ENCODE measurements at places on chromosomes 7 and 10.

DNA sequence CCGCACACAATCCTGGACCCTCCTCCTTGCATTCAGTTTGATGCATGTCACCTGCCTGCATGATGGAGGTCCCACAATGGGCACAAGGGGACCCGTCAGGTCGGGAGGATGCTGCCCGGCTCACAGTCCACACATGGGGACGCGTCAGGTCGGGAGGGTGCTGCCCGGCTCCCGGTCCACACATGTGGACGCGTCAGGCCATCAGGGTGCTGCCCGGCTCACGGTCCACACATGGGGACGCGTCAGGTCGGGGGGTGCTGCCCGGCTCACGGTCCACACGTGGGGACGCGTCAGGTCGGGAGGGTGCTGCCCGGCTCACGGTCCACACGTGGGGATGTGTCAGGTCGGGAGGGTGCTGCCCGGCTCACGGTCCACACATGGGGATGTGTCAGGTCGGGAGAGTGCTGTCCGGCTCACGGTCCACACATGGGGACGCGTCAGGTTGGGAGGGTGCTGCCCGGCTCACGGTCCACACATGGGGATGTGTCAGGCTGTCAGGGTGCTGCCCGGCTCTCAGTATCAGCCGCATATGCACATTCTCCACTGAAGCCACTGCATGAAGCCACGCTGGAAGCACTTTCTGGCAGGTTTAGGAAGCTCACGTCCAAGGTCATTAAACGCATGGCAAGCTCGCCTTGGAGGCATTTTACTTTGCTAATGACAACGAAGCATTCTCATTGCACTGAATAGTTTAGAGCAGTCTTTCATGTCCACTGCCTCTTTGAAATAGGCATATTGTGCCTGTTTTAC, 50.3 kb downstream of the DIP2C start:
- no peak for DNase-seq

- DNase-seq: no peak
Measured at GRCh38 chr7:24978843-24979469, 1.0 kb downstream of the OSBPL3 start.

DNA sequence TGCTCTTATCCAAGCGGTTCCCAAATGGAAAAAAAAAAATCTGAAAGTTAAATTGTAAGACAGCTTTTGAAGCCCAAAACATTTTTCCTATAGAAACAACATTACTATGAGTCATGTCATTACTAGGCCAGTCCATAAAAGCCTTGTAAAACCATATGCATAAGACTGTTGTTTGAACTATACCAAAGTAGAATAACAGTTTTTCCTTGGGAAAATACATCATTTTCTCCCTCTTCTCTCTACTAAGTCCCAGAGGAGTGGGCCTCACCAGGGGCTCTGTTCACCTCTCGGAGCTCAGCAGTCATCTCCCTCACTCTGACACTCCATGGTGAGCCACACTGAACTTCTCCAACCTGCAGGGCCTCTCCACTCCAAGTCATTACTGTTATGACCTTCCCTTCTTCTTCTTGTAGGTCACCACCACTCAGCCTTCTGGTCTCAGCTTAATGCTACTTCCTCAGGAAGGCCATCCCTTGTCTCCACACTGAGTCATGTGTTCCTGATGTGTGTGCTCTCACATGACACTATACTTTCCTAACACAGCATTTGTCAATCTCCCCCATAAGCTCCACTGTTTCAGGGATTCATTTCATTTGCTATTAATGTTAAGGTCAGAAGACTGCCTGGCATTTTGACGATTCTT, 32.5 kb downstream of the ZNF438 start:
- no peak for DNase-seq

DNA sequence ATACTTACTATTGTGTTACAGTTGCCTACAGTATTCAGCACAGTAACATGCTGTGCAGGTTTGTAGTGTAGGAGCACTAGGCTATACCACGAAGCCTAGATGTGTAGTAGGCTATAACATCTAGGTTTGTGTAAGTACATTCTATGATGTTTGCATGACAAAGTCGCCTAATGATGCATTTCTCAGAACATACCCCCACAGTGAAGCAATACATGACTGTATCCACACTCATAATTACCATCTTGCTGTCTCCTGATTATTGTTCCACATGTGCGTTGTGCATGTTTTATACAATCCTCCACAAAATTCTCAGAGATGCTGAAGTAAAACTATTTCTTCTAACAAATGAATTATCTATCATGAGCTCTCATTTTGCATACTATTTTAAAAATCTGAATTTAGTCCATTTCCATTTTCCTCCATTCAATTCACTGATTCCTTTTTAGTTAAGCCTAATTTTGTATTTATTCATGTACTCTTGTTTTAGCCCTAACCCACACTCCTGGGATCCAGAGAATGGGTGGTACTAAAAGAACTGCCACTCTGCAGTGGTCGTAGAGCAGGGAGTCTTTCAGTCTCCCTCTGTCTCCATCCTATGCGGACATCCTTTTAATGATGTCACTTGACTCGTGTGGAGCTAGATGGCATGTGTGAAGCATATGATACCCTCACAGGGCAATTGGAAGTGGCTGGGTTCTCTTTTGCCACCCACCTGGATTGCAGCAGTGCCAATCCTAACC, 67.6 kb upstream of the CAV2 start:
- DNase-seq: no peak

GRCh38 chr7:108535744-108536143, 9.8 kb upstream of the PNPLA8 start:
- DNase-seq: no peak

- no peak for DNase-seq
Measured at GRCh38 chr7:151131592-151132293, 35.8 kb downstream of the GBX1 start.

- DNase-seq: peak; percentile 61
Measured at GRCh38 chr10:88038268-88038667, 174.8 kb downstream of the PTEN start.

- no peak for DNase-seq
Measured at GRCh38 chr10:102220612-102221011, 5.5 kb upstream of the ELOVL3 start.

- DNase-seq: peak; percentile 9
Measured at GRCh38 chr10:30359373-30360206, 10.5 kb upstream of the MTPAP start.

GRCh38 chr7:18041191-18041590, 13.5 kb upstream of the PRPS1L1 start:
- DNase-seq: no peak

- no peak for DNase-seq
Measured at GRCh38 chr7:121544238-121544637, 148.1 kb upstream of the FAM3C start.

- DNase-seq: no peak
Measured at GRCh38 chr7:19239951-19240350, 94.7 kb upstream of the FERD3L start.

DNA sequence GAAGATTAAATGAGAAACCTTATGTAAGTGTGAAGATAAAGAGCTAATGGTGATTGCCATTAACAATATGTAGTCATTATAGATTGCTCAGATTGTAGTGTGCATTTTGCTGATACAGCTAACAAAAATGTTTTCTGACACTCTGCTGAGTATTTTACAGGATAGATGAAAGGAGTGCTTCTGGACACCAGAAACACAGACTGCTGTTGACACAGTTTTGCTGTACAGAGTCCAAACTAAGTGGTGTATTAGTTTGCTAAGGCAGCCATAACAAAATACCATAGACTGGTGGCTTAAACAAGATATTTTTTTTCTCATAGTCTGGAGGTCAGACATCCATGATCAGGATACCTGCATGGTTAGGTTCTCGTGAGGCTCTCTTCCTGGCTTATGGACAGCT, 2.2 kb downstream of the SMC3 start:
- DNase-seq: no peak

DNA sequence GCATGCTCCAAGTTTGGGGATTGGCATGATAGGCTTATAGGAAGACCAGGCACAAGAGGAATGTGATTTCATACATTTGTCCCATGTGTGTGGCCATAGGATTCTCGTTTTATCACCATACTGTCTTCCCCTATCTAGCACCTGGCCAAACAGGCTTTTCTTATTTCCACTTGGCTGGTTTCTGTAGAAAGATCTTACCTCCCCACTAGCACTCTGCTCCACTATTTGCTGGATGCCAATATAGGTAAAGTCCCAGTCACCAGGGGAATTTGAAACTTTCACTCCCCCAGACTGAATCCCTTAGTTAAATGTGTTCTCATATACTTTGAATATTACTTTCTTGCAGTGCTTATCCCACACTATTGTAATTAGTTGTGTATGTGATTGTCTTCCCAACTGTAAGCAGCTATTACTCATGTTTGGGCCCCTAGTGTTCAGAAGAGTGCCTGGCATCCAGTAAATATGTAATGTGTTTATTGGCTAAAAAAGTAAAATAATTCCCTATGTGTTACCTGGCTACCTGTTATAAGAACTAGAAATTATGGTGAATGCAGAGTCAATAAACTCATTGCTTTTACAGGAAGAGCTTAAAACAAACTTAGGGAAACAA, 109.0 kb downstream of the LRMDA start:
- no peak for DNase-seq

- DNase-seq: no peak
Measured at GRCh38 chr7:117014673-117015133, 61.4 kb downstream of the ST7 start.

DNA sequence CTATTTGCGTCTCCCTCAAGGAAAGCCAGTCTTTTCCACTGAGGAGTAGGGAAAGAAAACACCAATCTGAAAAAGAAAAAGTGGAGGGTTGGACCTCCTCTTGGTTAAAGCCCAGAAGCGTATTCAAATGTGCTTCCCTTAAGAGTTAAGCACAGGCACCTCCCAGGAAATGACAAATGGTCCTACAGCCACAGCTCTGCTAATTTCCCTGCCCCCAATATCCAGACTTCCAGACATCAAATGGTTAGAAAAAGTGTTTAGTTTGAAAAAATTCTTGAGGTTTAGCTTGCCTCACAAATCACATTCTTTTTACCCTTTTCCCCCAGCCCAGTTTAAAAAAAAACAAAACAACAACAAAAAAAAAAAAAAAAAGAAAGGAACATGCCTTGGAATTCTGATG, 19.0 kb upstream of the COL1A2 start:
- no peak for DNase-seq

- no peak for DNase-seq
Measured at GRCh38 chr10:89301721-89302445, at the start of gene IFIT2. Gene IFIT2 (plus strand): TSS chr10:89302046. CDS start chr10:89302124, 78 bp downstream.

- DNase-seq: no peak
Measured at GRCh38 chr7:89133357-89133756, 337.8 kb upstream of the TEX47 start.

DNA sequence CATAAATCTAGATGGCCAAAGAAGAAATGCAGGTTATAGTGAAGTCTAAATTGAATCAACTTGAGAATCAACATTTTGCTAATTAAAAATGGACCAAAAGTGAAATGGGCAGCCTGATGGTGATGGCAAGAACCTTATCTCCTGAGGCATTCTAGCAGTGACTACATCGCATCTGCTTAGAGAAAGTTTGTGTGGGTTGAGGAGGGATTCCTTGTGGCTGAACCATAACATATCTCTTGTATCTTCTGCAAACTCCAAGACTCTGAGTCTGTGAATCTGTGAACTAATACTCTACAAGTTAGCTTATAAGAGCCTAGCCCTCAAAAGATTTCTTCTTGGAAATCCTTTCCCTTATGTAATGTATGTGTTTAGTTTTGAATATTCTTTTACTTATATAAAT, 85.6 kb downstream of the PRKG1 start:
- DNase-seq: no peak

DNA sequence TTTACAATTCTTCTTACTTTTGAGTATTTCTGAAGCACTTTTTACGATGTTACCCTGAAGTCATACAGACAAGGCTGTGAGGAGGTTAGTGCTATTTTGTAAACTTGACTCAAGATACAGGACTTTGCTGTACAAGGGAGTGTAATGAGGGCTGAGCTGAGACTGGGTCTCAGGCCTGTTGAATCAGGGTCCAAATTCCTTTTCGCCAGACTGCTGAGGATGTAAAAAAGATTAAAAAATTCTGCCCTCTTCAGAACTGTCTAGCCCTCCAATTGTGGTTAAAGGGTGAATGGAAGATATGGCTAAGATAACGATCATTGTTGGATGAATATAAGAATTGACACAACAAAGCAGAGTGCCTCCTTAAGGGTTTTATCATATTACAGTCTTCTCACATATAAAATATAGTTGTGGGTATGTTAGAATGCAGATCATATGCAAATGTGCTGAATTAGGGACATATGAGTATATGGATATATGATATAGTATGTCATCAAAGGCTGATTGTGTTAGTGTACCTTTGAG, 165.4 kb downstream of the SUGCT start:
- DNase-seq: no peak
